Cardiac septum (tissue), 1 donor: ENCODE measurements at places on chromosomes 4 and X. TPM values are rescaled to one million over a fixed set of nuclear protein-coding genes. Genes with fewer than 3 reads are reported as not detected.

DNA sequence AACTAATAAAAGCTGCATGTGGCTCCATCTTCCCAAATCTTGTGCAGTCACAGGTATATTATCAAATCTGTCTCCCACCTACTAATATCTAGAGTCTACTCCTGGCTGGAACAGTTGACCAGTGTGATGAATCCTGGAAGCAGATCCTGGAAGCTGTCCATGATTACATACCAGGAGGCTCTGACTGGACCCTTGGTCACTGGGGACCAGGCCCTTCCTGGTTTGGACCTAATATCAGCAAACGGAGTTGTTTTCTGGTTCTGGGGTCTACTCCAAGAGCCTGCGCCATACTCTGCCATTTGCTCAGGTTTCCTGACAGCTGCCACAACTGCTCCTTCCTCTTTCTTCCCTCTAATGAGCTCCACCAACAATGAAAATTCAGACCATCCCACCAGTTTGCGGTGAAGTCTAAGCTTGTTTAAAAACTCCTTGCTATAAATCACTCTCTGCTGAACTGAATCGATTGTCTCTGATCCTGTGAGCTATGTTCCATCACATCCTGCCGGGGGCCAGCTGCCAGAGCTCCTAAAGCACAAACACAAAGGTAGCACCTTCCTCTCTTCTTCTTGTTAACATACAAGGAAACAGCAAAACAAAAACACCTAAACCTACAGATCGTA lies 114.2 kb downstream of the PALLD start:
- DNase-seq = no peak

The SLC9A7 gene
- 1.0 TPM for total RNA-seq

DNA sequence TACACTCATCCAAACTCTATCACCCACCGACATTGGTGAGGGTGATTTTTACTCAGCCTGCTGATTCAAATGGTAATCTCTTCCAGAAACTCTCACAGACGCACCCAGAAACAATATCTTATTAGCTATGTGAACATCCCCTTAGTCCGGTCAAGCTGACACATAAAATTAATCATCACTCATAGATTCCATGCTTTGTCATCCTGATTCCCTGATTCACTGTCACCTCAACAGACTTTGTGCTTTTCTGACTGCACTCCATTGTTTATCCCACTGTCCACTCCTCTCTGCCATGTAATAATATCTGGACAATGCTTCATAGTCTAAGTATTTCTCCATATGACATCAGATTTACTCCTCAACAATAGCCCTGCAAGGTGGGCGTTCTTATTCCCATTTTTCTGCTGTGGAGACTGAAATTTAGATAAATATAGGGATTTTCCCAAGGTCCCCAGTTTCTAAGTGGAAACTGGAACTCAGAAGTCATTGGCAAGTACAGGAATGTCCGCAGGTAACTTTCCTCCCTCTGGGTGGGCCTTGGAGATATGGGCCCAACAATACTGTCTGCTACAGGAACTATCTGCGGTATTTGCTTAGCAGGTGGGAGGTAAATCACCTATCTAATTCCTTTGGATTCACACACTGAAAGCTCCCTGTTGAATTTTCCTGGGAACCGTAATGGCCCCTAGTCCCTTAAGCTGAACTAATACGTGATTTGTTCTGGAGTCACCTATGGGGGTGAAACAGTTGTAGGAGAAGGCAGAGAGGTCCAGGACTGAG lies 228.6 kb upstream of the BCOR start:
- DNase-seq = no peak

DNA sequence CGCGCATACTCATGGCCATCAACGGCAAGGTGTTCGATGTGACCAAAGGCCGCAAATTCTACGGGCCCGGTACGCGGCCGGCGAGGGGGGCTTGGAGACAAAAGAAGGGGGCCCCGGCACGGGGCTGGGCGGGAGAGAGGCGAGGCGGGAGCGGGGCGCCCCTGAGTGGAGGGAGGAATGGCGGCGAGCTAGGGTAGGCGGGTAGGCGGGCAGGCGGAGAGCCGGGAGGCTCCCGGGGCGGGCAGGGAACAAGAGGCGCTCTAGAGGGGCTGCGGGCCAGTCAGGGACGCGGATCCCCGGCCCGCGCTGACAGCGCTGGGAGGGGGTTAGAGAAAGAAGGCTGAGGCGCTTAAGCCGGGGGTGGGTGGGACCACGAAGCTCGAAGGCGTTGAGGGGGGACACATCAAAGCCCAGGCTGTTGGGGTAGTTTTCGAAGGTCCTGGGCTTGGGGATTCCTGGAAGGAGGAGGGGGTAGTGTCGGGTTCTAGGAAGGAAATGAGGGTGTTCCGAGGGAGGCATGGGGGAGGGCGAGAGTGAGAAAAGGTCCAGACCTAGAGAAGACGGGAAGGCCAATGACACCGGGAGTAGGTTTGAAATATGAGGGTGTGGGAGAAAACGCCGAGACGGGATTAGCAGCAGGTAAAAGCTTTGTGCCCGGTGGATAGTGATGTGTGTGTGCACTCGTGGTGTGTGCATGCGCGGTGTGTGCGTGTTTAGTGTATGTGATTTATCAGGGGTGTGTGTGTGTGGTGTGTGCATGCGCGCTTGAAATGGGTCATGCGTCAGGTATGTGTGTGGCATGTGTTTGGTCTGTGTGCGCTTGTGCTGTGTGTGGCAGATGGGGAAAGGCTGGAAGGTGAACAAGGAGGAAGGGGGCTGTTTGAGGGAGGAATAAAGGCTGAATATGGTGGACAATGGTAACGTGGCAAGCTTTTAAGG lies 807 bp downstream of the PGRMC1 start:
- DNase-seq = no peak

DNA sequence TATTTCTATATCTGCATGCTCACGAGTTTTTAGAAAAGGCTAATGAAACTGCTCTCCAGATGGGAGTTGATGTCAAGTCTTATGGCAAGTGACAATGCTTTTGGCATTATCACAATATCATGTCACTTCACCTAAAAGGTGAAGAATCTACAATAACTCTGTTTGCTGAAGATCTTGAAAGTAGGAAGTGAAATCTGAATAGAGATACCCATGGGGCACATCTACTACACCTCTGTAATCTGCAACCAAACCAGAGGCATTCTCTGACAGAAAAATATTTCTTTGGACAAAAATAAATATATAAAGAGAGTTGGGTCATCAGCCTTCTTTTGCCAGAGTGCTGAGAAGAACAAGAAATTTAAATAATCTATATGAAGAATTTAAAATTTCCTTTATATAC lies 3.9 kb upstream of the VAMP7 start:
- no peak for DNase-seq

The SLC26A1 gene
- total RNA-seq = 0.22 TPM

The MID1 gene
- total RNA-seq = 35.7 TPM

DNA sequence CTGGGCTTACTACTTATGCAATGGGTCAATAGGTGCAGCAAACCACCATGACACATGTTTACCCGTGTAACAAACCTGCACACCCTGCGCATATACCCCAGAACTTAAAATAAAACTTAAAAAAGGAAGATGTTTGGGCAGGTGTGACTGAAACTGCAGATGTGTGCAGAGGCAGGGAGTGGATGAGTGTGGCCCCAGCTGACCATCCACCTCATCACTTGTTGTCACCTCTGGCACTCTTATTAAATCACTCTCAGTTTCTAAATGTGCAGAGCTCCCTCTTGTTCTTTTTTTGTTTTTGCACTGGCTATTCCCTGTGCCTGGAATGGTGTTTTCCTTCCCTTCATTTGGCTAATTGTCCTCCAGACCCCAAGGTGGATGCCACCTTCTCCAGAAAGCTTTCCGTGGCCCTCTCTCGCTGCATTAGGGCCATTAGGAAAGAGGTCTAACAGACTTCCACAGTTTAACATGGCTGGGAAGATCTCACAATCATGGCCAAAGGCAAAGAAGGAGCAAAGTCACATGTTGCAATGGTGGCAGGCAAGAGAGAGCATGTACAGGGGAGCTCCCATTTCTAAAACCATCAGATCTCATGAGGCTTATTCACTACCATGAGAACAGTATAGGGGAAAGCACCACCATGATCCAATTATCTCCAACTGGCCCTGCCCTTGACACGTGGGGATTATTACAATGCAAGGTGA lies 58.5 kb downstream of the SLC2A9 start:
- DNase-seq = no peak

The MAGEA8 gene
- total RNA-seq = not detected

DNA sequence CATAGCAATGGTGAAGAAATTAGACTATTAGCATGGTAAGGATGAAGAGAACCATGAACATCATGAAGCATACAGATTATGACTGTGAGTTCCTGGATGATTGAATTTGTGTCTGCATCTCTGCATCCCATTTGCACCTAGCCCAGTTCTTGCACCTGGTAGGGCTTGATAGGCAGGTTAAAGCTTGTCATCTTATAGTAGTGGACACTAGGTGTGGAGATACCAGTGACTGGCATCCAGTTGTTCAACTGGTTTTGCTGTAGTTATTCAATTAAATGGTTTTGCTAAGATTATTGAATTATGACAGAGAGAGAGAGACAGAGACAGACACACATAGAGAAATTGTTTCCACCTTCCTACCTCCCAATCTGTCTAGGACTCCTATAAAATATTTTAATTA lies 5.0 kb downstream of the ADH7 start:
- no peak for DNase-seq

The KIAA1210 gene
- 0.08 TPM for total RNA-seq

DNA sequence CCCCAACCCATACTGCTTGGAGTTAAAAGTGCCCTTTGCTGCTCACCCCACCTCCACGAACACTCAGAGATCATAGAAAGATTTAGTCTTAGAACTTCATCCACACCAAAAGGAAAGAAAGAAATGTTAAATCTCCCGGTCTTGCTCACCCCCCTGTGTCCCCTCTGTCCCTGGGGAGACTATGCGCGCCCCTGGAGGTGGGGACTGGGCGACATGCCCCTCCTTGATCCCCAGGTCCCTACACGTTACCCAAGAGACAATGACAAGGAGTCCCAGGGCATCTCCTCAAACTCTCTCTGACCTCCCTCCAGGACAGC lies 620 bp downstream of the ITM2A start:
- DNase-seq = no peak

The VSIG1 gene
- not detected for total RNA-seq

The TLL1 gene
- 0.67 TPM for total RNA-seq

The USP17L13 gene
- total RNA-seq = not detected

The ZNF280C gene
- total RNA-seq = 2.3 TPM

The PRRG3 gene
- 1.1 TPM for total RNA-seq

The MTMR8 gene
- 0.73 TPM for total RNA-seq

GRCh38 chrX:49930039-49930438 lies 7.6 kb downstream of the CLCN5 start:
- DNase-seq = no peak

GRCh38 chr4:31236020-31236638 lies 516.0 kb downstream of the PCDH7 start:
- DNase-seq = no peak

- no peak for DNase-seq
These were observed 46.7 kb downstream of the DDX53 start for GRCh38 chrX:23046443-23046842.

The IQSEC2 gene
- total RNA-seq = 11.6 TPM

The SPATA4 gene
- 0.22 TPM for total RNA-seq

DNA sequence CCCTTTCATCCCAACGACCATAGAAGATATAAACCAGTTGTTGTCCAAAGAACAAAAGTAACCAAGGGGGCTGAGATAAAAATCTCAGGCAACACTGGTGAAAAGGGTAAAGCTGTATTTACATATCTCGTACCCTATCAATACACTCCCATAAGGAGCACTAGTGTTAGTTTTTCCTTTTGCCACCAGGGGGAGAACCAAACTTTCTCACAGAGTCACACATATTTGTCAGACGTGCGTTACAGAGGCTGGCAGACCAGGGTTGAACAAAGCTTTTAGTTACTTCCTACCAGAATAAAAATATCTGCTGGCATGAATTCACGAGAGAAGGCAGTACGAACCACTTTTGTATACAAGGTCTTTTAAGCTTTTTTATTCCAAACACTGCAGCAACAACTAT lies 88.3 kb downstream of the AMELX start:
- DNase-seq = no peak

The RAB28 gene
- total RNA-seq = 25.9 TPM

DNA sequence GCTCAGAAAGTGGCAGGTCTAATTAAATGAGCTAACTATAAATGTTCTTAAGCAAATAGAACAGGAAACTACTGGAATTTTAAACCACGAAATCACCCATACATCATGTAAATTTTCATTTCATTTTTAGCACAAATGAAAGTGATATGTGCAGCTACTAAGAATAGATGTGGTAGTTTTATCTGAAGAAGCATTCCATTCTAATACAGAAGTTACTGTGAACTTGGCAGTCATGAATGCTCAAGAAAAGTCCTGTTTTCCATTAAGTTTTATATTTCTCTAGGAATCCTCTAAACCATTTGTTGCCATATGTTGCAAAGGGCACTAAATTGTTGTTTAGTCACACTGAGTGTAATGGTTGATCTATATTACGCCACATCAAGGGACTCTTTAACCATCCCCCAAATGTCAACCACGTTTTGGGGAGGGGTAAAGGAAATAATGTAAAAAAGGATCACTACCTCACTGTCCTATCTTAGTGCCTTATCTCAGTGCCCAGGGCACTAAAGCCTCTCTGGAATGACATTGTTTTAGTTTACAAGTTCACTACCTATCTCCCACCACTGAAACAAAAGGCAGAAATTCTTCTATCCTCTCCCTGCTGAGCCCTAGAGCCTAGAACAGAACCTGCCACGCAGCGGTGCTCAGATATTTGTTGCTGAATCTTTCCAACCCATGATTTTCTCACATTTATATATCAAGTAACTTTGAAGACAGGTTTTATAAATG lies 118.0 kb downstream of the SHISA3 start:
- no peak for DNase-seq

DNA sequence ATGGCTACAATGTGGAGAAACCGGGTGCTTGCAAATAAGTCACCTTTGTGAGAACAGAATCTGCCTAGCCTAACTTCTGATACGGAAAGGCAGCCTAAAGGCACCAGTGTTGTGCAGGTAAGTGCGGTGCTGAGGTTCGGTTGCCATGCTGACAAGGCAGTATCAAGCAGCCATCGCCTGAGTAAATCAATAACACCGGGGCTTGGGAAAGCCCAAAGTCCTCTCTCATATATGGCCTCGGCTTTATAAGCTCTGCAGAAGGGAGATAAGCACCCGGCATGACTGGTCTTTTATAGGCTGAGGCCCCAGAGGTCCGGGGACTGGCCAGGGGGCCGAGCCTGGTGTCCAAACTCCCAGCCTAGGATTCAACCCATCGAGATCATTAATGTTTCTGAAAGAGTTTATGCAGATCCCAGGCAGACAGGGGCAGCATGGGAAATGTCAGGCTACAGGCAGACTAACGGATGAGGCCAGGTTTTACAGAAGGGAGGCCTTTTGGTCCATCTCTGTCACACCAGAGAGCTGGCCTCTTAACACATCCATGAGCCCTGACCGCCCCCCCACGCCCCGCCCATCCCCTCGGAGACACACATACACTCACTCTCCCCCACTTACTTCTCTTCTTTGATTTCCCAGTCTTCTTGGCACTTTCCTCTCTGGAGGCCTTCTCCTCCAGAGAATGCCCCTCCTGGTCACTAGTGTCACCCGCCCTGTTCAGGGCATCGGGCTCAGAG lies 38.5 kb downstream of the ELF4 start:
- DNase-seq = no peak

The USP27X gene
- 2.3 TPM for total RNA-seq

DNA sequence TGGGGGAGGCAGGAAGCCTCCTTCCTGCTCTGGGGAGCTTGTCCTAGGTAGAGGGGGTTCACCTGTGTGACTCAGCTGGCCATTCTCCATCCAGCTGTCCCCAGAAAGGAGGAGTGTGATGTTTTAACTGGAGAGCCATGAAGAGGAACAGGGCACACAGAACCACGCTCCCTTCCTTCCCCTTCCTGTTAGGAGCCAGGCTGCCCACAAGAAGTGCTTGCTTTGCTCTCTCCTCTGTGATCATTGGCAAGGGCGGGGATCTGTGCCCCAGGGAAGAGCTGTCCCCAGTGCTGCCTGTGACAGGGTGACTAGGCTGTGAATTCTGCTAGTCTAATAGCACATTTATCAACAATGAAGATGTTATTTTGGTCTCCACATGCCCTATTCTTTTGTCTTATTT lies 169.6 kb upstream of the GATB start:
- no peak for DNase-seq
